ENCODE measurements at places on chromosomes 6 and 20.
A peak's percentile ranks its signal among the peaks of the same experiment; 100 is the strongest.

- no peak for DNase-seq
These were observed 165.1 kb downstream of the PREX1 start for GRCh38 chr20:48662711-48663110.

GRCh38 chr20:57615445-57615811 is 4.8 kb downstream of the ZBP1 start:
- DNase-seq, result no peak

GRCh38 chr20:61126369-61127195 is 125.5 kb upstream of the CDH4 start:
- no peak for DNase-seq

GRCh38 chr6:160129881-160130615 is 8.4 kb downstream of the SLC22A1 start:
- no peak for DNase-seq

GRCh38 chr20:40319741-40320516 is 369.1 kb downstream of the MAFB start:
- DNase-seq, result no peak

DNA sequence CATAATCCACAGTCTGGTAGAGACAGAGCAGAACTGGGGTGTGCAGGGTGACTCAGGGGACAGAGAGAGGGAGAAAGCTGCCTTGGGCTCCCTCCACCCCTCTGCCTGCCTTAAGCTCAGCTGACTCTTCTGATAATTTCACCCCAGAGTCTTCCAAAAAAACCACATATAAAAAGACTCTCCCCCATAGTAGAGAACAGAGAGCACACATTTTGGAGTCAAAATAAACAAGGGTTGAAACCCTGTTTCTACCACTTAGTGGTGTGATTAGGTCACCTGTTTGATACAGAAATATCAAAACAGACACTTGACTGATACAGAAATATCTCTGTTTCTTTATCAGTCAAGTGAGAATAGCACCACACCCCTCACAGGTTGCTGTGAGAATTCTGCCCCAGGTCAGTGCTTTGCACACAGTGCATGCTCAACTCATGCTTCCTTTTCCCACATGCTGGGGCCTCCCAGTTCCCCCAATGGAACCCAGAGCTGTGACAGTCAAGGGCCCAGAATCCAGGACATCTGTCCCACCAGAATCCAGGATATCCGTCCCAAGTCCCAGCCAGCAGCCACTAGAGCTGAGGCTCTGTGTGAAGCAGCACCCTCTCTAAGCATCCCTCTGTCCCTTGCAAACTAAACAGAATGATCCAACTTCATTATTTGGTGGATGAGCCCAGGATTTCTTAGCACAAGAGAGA is 1.2 kb downstream of the TREML2 start:
- DNase-seq, result no peak

DNA sequence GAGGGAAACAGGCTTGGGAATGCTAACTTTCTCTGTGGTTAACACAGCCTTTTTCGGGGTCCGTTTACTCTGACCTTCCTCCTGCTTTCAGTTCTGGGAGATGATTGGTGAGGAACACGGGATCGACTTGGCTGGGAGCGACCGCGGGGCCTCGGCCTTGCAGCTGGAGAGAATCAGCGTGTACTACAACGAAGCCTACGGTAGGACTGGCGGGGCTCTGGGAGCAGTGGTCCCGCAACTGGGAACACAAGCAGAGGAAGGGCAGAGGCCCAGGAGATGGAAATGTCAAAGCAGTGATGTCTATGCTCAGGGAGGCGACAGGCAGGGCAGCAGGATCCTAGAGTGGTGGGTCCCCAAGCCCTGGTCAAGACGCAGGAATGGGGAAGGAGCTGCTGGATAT is 3.5 kb downstream of the TUBB1 start:
- no peak for DNase-seq

GRCh38 chr6:39901670-39902069 is 32.6 kb downstream of the MOCS1 start:
- no peak for DNase-seq

- DNase-seq, result no peak
These were observed 381.7 kb upstream of the JARID2 start for GRCh38 chr6:14863902-14864850.

DNA sequence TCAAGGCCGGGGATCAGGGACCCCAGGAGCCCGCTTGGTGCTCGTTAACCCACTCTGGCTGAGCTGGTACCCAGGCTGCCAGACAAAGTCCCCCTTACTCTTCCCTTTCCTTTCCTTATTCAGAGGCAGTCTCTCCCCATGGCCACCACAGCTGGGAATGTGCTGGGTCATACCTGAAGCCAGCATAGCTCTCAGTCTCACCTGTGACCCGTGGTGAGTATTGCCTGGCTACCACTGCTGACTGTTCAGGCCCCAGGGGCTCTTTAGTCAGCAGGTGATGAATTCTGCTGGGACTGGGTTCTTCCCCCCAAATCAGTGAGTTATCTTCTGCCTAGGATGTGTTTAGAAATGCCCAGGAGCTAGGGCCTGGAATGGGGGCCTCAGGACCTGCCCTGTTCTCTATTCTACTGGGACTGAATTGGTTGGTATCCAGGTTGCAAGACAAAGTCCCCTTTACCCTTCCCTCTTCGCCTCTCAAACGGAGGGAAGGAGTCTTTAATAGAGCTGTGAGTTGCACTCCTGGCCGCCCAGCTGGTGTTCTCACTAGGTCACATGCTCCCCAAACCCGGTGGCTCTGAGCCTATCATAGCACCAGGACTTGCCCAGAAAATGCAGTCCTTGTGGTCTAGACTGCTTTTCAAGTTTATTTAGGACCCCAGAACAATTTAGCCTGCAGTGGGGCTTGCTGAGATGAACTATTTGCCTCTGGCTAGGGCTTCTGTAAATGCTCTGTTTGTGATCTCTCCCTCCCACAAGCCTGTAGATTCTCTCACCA is 64.6 kb downstream of the MYO6 start:
- no peak for DNase-seq

- DNase-seq, result peak; percentile 10
These were observed 55.0 kb upstream of the HLA-A start for GRCh38 chr6:29887330-29887818.

GRCh38 chr20:15603978-15604805 is 969.1 kb downstream of the KIF16B start:
- DNase-seq, result no peak

DNA sequence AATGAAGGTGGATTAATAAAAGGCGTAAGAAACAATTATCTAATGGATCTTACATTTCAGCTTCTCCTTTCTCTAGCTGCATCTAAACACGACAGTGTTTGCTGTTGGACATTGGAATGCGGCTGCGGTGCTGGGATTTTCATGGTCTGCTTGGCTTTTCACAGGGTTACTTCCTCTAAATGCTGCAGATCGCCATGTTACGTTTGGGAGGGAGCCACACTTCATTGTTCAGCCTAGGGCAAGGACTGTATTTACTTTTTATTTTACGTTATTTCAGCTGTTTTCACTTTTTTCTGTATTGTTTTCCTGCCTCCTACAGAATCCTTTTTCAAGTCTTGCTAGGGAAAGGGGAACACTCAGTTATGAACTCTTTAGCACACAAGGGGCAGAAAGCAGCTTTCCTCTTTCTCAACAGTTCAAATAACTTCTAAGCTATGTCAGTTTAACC is 97.9 kb upstream of the MTHFD1L start:
- DNase-seq, result no peak

DNA sequence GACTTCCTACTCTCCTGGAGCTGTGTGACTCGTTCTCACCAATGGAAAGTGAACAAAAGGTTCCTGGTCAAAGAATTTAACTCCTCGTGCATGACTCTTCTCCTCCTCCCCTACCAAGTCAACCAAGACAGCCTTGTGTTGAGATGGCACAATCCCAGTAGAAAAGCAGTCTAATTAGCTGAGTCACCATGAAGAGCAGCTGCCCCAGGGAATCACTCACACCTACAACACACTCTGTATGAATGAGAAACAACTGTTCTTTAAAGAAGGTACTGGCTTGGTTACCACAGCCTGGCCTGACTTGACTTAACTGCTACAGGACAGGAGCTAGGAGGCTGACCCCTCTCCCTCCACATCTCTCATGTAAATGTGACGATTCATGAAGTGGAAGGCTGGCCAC is 2.9 kb upstream of the HLA-DOB start:
- DNase-seq, result no peak

DNA sequence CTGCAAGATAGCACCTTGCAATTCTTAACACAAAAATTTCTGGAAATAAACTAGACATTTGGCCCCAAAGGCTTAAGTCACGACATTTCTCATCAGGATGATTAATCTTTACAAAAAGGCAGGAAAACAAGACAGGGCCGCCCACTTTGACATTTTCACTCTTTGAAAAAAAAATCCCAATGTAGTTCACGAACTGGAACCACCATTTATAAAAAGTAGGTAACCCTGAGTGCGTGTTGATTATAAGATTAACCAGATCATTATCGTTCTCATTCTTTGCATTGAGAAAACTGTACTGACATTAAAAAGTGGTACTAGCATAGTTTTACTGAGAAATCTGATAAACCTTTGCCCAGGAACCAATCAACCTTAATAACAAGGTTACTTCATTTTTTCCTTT is 108.8 kb downstream of the HUS1B start:
- no peak for DNase-seq

DNA sequence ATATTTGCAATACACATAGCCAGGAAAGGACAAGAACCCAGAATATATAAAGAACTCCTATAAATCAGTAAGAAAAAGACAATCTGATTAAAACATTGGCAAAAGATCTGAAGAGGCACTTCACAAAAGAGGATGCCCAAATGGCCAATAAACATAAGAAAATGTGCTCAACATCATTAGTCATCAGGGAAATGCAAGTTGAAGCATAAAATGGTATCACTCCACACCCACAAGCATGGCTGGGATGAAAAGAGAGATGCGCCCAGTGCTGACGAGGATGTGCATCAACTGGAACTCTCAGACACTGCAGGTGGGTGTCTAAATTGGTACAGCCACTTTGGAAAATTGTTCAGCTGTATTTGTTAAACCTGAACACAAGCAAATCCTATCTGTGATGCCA is 42.4 kb upstream of the MLN start:
- no peak for DNase-seq

- DNase-seq, result no peak
These were observed 28.0 kb downstream of the ARFGEF2 start for GRCh38 chr20:48949304-48950170.

GRCh38 chr6:150273457-150274309 is 95.1 kb upstream of the IYD start:
- no peak for DNase-seq

DNA sequence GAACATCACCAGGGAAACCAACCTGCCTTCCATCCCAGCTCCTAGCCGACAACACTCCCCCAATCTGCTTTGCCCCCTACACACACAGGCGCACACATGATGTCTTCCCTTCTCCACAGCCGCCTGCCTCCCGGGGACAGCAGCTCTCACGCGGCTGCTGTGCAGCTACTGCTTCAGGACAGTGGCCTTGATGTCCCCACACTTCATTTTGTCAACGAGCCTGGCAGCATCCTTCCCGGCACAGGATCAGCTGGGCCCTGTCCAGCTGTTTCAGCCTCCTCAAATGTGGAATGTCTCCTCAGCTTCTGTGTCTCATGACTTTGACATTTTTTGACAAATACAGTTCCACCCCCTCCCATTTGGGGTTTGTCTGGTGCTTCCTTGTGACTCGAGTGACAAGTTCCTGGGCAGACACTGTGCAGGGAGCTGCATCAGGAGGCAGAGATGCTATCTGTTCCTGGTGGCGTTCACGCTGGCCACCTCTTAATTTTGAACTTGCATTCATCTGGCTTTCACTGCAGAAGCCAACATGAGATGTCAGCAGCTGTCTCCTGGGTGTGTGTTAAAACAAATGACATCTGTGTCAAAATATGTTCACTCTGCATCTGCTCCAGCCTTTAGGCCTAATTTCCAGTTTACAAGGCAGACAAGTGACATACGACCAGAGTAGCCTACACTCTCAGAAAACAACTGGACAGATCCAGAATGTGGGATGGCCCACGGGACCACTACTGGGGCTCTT is 57.2 kb downstream of the GINS1 start:
- no peak for DNase-seq

GRCh38 chr6:137240168-137240567 is 21.0 kb upstream of the IFNGR1 start:
- DNase-seq, result no peak

DNA sequence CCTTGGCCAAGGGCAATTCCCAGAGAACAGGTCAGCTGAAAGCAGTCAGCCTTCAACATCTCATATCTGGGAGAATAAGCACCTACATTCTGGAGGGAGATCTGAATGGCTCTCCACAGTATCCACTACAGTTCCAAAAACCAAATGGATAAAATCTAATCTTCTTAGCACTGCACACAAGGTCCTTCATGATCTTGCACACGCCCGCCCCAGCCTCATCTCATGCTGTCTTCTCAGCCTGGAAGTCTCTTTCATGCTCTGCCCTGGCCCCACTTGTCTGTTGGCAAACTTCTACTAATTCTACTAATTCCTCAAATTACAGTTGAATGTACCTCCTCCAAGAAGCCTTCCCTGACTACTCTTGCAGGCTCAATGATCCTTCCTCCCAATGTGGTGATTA is 1.8 kb upstream of the TTBK1 start:
- DNase-seq, result no peak

DNA sequence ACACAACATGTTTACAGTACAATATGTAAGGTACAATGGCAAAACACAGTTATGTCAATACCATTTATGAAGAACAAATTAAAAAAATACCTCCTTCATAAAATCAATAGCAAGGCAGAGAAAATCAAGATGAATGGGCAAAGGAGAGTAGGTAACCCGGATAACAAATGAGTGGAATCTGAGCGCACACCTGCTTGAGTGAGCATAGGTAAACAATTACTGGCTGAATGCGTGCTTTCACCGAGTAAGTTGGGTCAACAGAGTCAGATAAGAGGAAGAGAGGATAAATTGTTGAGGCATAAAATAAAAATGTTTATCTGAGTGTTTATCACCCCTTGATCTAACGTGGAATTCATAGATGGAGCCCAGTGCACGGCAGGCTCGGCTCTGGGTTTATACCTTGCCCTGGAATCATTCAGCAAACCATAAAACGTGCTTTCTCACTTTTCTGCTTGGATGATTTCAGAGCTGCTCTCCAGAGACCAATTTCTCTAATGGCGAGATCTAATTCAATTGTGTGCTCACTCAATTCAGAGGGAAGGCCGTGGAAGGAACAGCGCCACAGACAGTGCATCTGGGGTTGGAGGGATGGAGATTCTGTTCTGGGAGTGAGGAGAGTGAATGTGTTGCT is 224.8 kb upstream of the MAP3K7 start:
- DNase-seq, result no peak

- DNase-seq, result no peak
These were observed 29.2 kb upstream of the SDCBP2 start for GRCh38 chr20:1357921-1358671.

- DNase-seq, result no peak
These were observed 3.4 kb upstream of the DACT2 start for GRCh38 chr6:168322966-168323365.

DNA sequence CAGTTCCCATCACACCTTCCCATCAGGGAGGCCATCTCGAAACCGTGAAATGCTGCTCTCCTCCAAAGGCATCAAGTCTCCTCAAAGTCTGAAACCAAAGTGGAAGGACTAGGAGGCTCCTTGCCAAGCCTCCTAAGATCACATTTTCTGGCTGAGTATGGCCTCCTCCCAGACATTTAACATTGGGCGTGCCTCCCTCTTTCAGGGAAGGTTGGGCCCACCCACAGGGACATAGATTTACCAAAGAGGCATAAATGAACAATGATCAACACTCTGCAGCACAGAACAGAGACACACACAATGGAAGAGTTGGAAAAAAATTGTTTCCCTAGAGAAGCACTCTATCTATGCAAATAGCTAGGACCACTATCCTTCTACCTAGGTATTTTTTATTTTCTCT is 381.8 kb downstream of the MAFB start:
- no peak for DNase-seq

- DNase-seq, result no peak
These were observed 11.3 kb upstream of the GMPR start for GRCh38 chr6:16227048-16227562.

Measured in activated naive CD4-positive, alpha-beta T cell (primary cell).